ENCODE measurements at places on chromosomes 12 and 14.

GRCh38 chr14:50122291-50122690, 5.9 kb upstream of the VCPKMT start:
- H3K36me3 ChIP-seq: peaks cover 10% of the 10 kb centered on the region
- H3K27me3 ChIP-seq: no peaks in the 10 kb centered on the region
- no peak overlapping the region for H3K4me3 ChIP-seq
- no peak overlapping the region for H3K27ac ChIP-seq
- no peak for DNase-seq

GRCh38 chr12:121392325-121392716, 7.6 kb upstream of the RNF34 start:
- H3K27me3 ChIP-seq: no peaks in the 10 kb centered on the region
- H3K4me3 ChIP-seq: no peak overlapping the region
- peak overlapping the region; percentile 84 for H3K27ac ChIP-seq
- H3K4me1 ChIP-seq: peaks cover 8% of the 10 kb centered on the region
- peaks cover 4% of the 10 kb centered on the region for H3K36me3 ChIP-seq

GRCh38 chr12:131929581-131930456, 743 bp downstream of the PUS1 start:
- H3K27me3 ChIP-seq: peaks cover 21% of the 10 kb centered on the region
- H3K4me3 ChIP-seq: peak overlapping the region; percentile 89
- H3K4me1 ChIP-seq: peaks cover 20% of the 10 kb centered on the region
- H3K36me3 ChIP-seq: peaks cover 16% of the 10 kb centered on the region
- DNase-seq: peak; percentile 26

DNA sequence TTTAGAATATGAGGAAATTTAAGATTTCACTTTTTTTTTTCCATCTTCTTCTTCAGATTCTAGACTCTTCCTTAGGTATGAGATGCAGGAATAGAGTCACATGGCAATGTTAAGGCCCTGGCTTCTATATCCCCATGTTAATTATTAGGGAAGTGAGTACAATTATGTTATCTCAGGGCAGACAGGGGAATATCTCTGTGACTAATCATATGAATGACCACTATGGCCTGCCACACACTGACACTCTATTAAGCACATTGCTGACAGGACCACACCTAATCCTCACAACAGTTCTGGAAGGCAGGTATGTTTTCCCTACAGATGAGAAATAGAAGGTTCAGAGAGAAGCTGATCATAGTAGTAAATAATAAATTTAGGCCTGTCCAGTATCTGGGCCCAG, 69.4 kb upstream of the PTPRQ start:
- no peaks in the 10 kb centered on the region for H3K27me3 ChIP-seq
- no peaks in the 10 kb centered on the region for H3K36me3 ChIP-seq
- H3K27ac ChIP-seq: no peak overlapping the region
- DNase-seq: no peak
- H3K4me3 ChIP-seq: no peak overlapping the region
- no peaks in the 10 kb centered on the region for H3K4me1 ChIP-seq

DNA sequence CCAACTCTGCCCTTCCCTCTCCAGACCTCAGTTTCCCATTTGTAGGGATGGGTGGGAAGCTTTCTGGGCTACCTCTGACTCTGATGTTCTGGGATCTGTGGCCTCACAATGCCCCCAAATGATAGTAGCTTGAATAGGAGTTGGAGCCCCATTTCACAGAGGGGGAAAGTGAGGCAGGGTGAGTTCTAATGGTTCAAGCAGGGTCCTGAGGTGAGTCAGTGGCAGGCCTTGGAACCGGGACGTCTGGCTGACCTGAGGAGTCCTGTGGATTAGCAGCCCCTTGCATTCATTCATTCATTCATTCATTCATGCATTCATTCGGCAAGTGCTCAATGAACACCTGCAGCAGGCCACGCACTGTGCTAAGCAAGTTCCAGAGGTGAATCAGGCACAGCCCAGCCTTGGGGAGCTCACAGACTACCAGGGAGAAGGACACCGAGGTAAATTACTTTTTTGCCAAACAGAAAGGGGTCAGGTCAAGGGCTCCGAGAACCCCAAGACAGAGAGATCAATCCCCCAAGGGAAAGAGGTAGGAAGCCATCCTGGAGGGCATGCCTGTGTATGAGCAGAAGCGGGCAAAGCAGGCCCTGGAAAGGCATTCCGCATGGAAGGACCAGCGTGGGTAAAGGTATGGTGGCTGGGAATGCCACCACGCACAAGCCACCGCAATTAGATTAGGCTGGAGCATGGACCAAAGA, 818 bp upstream of the TMEM119 start:
- peaks cover 1% of the 10 kb centered on the region for H3K4me1 ChIP-seq
- DNase-seq: no peak
- H3K27ac ChIP-seq: no peak overlapping the region
- H3K36me3 ChIP-seq: no peaks in the 10 kb centered on the region
- H3K27me3 ChIP-seq: no peaks in the 10 kb centered on the region

GRCh38 chr12:130222519-130223218, 60.4 kb downstream of the FZD10 start:
- H3K27me3 ChIP-seq: peaks cover 9% of the 10 kb centered on the region
- no peak overlapping the region for H3K4me3 ChIP-seq
- H3K27ac ChIP-seq: no peak overlapping the region

DNA sequence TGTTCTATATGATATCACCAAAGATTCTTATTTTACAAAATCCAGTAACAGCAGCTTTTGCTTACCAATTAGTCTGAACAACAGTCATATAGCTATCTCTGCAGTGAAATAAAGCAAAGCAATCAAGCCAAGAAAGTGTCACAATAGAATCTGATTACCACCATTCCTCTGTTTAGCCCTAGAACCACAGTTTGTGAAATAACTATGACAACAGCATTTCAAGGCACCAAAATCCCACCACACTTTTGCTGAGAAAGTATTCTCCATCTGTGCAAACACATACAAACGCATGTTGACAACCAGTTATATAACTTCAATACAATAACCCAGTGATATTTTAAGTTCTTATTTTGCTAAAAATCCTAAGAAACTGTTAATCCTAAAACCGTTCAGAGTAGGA, 7.4 kb downstream of the PPP1R13B start:
- no peak for DNase-seq
- H3K4me3 ChIP-seq: no peak overlapping the region
- no peaks in the 10 kb centered on the region for H3K27me3 ChIP-seq
- no peak overlapping the region for H3K27ac ChIP-seq

DNA sequence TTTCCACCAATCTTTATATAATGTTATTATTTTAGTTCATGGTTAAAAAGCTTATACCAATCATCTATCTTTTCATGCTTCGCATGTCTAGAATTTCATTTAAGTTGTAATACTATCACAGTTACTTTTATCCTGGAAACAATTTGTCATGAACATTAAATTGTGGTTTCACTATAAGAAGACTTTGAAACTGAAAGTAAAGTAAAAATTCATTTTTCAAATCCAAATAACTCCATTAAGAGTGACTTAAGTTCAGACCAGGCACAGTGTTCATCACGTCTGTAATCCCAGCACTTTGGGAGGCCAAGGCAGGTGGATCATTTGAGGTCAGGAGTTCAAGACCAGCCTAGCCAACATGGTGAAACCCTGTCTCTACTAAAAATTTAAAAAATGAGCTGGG, 12.4 kb downstream of the ESR2 start:
- H3K27me3 ChIP-seq: peaks cover 3% of the 10 kb centered on the region
- no peak overlapping the region for H3K4me3 ChIP-seq
- no peak overlapping the region for H3K27ac ChIP-seq
- no peaks in the 10 kb centered on the region for H3K36me3 ChIP-seq

DNA sequence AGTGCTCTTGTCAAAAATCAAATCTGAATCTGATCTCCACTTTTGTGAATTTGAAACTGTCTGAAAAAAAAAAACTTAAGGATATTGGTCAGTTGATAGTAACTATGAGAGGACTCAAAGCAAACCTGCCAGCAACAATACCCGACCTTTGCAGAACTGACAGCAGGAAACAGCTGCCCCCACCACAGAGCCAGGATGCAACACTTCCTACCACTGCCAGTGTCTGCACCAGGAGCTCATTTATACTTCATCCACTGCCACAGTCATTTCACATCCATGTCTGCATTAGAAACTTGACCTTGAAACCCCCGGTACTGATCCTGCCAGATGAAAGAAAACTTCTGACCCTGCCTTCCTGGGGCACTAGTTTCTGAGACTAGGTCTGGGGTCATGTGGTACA, 27.4 kb upstream of the RXYLT1 start:
- no peak overlapping the region for H3K4me3 ChIP-seq
- peaks cover 5% of the 10 kb centered on the region for H3K4me1 ChIP-seq
- H3K27ac ChIP-seq: no peak overlapping the region
- no peak for DNase-seq
- H3K27me3 ChIP-seq: peaks cover 13% of the 10 kb centered on the region

GRCh38 chr14:104240434-104241157, 102.2 kb downstream of the KIF26A start:
- no peak overlapping the region for H3K27ac ChIP-seq
- H3K4me1 ChIP-seq: no peaks in the 10 kb centered on the region
- DNase-seq: no peak
- H3K36me3 ChIP-seq: no peaks in the 10 kb centered on the region
- peaks cover 8% of the 10 kb centered on the region for H3K27me3 ChIP-seq
- H3K4me3 ChIP-seq: no peak overlapping the region

- DNase-seq: no peak
- peaks cover 15% of the 10 kb centered on the region for H3K4me1 ChIP-seq
- H3K27ac ChIP-seq: no peak overlapping the region
- H3K4me3 ChIP-seq: no peak overlapping the region
- no peaks in the 10 kb centered on the region for H3K36me3 ChIP-seq
Measured at GRCh38 chr12:54024127-54024526, 4.1 kb upstream of the HOXC6 start.

DNA sequence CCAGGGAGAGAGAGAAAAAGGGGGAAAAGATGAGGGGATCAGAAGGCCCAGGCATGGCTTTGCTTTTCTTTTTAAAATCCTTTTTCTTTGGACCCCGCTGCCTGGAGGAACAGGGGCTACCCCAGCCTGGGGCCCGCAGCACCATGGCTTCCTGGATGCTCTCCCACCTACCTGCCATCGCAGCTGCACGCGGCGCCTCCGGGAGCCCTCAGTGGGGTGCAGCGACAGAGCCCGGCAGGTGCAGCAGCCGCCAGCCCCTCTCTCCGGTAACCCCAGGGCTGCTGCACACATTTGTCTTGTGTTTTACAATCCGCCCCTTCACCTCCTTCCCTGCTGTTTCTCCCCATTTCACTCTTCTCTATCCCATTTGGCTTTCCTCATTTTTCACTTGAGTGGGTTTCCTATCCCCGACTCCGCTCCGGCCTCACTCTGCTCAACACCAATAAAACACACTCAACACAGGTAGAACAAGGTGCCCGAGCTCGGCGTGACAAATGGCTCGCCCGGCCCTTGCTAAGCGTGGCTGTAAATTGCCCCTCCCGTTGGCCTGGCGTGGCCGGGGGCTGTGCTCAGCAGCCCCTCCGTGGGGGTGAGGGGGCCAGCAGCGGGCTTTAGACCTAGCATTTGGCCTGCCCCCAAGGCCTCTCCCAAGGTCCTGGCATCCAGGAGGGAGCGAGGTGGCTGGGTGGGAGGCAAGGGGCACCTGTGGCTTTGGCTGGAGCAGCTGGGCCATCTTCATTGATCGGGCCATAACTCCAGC, 52.6 kb upstream of the GPATCH2L start:
- no peak for DNase-seq
- H3K27me3 ChIP-seq: peaks cover 2% of the 10 kb centered on the region
- H3K4me1 ChIP-seq: no peaks in the 10 kb centered on the region
- H3K36me3 ChIP-seq: peaks cover 4% of the 10 kb centered on the region
- H3K4me3 ChIP-seq: no peak overlapping the region
- no peak overlapping the region for H3K27ac ChIP-seq

GRCh38 chr12:101620762-101621133, 26.0 kb downstream of the MYBPC1 start:
- no peak overlapping the region for H3K4me3 ChIP-seq
- DNase-seq: no peak
- no peak overlapping the region for H3K27ac ChIP-seq
- peaks cover 8% of the 10 kb centered on the region for H3K4me1 ChIP-seq
- no peaks in the 10 kb centered on the region for H3K36me3 ChIP-seq

GRCh38 chr14:64566651-64567122, 16.9 kb downstream of the PPP1R36 start:
- no peak for DNase-seq
- H3K27me3 ChIP-seq: no peaks in the 10 kb centered on the region
- no peak overlapping the region for H3K4me3 ChIP-seq
- H3K4me1 ChIP-seq: no peaks in the 10 kb centered on the region
- no peak overlapping the region for H3K27ac ChIP-seq
- no peaks in the 10 kb centered on the region for H3K36me3 ChIP-seq

DNA sequence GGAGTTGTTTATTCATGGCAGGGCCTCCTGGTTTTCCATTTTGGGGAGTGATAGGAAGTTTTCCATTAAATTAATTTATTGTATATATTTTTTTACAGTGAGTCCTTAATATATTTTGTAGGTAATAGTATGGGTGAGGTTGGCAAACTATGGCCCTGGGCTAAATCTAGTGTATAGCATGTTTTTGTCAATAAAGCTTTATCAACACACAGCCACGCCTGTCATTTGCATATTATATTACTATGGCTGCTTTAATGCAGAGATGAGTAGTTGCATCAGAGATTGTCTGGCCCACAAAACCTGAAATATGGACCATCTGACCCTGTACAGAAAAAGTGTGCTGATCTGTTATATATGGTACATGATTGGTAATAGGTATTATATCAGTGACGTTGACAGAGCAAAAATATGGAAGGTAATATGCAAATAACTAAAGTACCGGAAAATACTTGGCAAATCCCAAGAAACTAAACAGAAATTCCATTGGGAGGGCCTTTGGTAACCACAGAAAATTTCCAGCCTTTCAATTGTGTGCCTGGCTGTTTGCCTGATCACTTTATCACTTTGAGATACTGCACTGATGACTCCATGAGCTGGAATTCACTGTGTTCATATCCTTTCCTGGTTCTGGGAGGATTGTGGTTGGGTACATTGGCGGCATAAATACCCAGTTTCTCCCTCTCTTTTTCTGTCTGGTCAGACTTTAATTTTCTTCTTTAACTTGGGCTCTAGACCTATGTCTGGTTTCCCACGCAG, 61.7 kb upstream of the RFLNA start:
- peaks cover 2% of the 10 kb centered on the region for H3K27me3 ChIP-seq
- H3K36me3 ChIP-seq: peaks cover 3% of the 10 kb centered on the region
- peak overlapping the region; percentile 30 for H3K27ac ChIP-seq
- no peak overlapping the region for H3K4me3 ChIP-seq

DNA sequence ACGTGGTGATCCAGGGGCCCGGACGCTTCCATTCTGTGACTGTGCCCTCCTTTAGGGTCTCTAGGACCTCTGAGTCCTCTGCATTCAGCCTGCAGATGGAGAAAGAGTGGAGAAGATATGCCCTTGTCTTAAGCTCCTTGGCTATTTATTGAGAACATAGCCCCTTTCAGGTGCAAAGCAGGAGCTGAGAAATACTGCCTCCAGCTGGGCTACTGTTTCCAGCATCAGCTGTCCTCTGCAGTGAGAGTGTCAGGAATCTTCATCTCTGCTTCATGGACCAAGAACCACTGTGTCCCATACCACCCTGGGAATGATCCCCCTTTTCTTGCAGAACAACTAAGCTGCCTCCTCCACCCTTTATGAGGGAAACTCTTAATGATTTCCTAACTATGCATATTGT, 47.8 kb upstream of the CEP83 start:
- H3K4me1 ChIP-seq: no peaks in the 10 kb centered on the region
- H3K27ac ChIP-seq: no peak overlapping the region
- H3K27me3 ChIP-seq: no peaks in the 10 kb centered on the region
- DNase-seq: no peak
